ENCODE measurements at places on chromosomes 16 and 17. TPM values are rescaled to one million over a fixed set of nuclear protein-coding genes. Genes with fewer than 3 reads are reported as not detected.

The KRTAP4-1 gene
- not detected for total RNA-seq

The CCDC92B gene
- 0.05 TPM for total RNA-seq

The NPIPB9 gene
- 1.9 TPM for total RNA-seq

The QPRT gene
- 0.28 TPM for total RNA-seq

The CLEC19A gene
- not detected for total RNA-seq

The CDK5R1 gene
- total RNA-seq, result 1.4 TPM

GRCh38 chr17:72474719-72475477, 354.1 kb downstream of the SOX9 start:
- DNase-seq, result no peak

DNA sequence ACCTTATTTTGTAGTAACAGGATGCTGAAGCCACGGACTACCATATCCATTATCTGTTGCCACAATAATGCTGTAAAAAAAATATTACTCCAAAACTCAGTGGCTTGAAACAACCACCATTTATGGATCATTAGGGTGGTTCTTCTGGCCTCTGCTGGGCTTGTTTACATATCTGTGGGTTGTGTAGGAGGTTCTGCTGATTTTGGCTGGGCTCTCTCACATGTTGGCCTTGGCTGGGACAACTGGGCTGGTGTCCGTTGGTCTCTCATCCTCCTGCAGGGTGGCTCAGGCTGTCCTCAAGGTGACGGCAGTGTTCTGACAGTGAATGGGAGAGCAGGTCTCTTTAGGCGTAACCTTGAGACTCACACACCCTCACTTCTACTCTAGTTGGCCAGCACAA, 76.0 kb downstream of the GPR139 start:
- no peak for DNase-seq

DNA sequence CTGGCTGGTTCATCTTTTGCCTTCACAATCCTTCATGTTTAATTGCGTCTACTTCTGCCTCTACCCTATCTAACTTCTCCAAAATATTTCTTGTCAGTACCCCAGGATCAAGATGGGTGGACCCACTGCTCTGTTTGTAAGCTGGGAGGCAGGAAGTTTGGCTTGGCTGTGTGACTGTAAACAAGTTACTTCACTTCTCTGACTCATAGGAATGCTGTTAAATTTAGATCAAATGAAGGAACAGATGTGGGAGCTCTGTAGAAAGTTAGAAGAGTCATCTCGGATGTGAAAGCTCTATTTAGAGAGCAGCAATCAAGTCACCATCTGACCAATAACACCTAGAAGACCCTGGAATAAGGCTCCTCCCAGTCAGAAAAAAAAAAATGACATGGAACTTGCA, 55.2 kb upstream of the MRTFB start:
- peak; percentile 87 for DNase-seq

DNA sequence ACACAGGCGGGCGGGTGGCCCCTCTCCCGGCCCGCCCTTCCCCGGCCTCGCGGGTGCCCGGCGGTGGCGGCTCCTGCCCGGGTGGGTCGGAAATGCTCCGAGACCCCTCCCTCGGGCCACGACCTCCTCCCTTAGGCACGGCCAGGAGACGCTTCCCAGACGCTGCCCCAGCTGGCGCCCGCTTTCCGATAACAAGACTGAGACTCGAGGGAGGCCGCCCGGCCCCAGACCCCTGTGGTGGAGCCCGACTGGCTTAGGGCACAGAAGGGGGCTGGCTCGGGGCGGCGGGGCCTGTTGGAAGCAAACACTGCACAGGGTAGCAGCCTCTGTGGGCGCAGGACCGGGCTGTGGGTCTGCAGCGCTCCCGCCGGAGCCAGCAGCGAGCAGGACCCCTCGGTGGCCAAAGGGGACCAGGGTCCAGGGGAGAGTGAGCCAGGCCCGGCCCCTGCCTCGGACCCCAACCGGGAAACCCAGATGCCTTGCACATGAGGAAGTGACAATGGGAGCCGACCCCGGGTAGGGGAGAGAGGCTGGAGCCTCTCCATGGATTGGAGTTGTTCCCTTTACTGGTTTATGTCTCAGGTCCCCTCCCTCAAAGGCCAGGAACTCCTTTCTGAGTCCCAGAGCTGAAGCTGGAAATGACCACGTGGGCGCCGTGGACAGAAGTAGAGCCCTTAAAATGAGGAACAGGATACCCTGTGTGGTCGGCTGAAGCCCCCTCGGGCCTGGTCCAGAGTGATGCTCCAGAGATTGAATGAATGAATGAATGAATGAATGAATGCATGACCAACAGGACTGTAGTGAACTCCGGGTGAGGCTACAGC, 19.8 kb upstream of the ADCY7 start:
- DNase-seq, result peak; percentile 18

GRCh38 chr16:5615868-5616642, 518.5 kb upstream of the EEF2KMT start:
- no peak for DNase-seq

DNA sequence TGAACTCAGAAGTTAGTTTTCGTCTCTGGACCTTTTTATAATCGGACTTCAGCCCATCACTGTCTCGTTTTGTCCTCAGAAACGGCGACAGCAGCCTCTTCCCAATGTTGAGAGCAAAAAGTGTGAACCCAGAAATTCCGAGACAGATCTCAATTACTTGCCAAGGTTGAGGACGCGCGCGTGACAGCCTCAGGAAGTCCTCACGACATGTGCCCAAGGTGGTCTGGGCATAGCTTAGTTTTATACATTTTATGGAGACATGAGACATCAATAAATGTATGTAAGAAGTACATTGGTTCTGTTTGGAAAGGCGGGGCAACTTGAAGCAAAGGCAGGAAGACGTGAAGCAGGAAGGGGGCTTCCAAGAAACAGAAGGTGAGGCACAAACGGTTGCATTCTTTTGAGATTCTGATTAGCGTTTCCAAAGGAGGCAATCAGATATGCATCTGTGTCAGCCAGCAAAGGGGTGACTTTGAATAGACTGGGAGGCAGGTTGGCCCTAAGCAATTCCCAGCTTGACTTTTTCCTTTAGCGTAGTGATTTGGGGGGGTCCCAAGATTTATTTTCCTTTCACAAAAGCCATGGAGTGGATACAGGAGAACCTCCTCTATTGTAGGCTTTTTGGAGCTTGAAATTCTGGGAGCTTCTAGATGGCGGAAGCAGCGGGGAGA, 583 bp upstream of the ZNF747 start:
- DNase-seq, result peak; percentile 50

DNA sequence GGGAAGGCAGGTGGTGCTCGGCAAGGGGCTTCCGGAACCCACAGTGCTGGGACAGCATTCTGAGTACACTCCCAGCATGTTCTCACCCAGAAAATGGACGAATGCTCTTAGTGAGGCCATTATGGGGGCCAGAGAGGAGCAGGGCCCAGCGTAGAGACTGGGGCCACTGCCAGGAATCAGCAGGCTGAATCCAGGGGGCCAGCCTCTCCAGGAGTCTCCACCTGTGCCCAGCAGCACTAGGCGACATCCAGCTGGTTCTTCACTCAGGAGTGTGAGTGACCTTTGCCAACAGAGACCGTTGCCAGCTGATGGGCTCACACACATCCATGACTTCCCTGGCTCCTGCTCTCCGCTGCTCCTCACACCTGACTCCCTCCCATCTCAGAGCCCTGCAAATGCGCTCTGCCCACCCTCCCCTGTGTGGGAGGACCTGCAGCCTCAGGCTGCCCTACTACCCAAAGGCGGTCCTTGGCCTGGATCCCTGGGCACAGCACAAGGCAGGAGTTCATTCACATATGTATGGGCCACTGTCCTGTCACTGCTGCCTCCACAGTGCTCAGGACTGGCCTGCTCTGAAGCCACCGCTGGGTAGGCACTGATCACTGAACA, 5.1 kb downstream of the RHBDF1 start:
- DNase-seq, result no peak
